AML-193 (cell line): ENCODE measurements at places on chromosomes 3 and 15.

DNA sequence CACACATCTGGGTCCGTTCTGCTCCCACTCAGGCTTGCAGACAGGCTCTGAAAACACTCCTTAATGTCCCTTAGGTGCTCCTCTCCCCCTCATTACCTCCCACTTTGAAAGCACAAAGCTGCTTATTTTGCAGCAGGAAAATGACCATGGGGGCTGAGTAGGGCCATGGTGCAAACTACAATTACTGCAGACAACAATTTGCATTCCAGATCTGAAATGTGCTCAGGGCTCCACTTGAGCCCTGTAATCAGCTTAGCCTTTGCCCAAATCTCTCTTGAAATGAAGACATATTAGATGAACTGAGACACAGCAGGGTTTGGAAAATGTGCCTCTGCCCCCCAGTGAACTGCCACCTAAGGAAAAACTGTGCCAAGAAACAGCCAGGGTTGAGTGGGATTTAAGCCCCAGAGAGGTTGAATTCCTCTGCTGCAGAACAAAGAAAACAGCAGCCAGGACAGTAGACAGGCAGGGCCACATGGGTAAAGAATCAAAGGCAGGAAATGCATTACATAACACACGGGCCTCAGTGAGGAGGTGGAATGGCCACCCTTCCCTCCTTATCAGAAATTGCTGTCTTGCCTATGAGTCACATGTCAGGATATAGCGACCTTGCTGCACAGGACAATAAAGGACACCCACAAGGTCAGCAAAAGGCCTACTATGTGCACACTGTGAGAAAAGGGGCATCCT lies 126.8 kb upstream of the ARHGEF3 start:
- DNase-seq: peak; percentile 67

DNA sequence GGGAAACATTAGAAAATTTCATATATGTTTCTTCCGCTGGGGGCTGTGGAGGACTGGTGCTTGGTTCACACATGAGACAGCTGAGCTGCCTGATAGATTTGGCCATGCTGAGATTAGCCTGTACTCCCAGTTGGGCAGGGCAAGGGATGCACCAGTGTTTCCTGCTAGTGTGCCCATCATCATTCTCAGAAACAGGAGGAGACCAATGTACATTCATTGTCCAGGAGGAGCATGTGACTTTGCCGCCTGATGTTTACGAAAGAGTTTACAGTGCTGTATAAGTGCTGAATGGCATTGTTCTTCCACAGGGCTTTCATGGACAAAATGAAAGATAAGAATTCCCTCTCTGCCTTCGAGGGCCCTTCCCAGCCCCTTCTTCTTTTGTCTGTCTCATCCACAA lies 311.1 kb upstream of the THBS1 start:
- DNase-seq: no peak

- DNase-seq: no peak
Observed at GRCh38 chr15:63203451-63204090, 14.2 kb downstream of the RAB8B start.

DNA sequence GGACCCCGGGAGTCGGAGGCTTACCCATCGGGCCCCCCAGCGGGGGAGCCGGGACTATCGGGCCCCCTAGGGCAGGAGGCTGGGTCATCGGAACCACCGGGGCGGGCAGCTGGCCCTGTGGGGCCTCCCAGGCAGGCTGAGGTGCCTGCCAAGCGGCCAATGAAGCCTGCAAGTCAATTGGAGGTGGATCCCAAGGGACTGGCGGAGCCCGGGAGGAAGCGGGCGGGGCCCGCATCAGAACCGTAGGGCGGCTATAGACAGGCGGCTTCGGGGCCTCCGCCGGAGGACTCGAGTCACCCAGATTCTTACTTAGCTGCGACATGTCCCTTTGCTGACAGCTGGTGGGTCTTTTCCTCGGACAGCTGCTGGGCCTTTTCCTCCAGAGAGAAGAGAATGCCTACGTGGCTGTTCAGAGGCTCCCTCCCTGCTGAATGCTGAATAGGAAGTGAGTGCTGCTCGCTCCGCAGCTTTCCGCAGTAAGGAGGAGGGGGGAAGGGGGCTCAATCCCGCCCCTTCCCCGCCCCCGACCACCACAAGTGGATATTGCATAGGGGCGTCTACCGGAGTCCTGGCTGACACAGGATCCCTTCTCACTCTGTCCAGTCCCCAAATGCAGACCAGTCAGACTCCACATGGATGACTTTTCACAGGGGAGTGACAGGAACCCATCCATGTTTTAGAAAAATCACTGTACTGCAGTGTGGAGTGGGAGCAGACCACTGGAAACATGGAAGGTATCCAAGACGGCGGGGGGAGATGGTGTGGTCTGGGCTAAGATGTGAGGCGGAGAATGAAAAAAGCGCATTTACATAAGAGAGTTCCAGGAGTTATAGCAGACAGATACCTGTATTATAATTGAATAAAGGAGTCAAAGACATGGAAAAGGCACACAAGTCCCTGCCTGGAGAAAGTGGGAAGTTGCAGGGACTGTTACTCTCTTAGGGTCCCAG lies at the start of gene MAGEL2:
MAGEL2 (minus strand) TSS at position 447 of the 950 bp plus-strand sequence; CDS start at position 322, 125 bp downstream.
- no peak for DNase-seq

GRCh38 chr3:39474126-39474515 lies 6.6 kb downstream of the MOBP start:
- no peak for DNase-seq

GRCh38 chr15:45314960-45315359 lies 62.9 kb downstream of the SLC28A2 start:
- DNase-seq: no peak

GRCh38 chr15:49423901-49424550 lies 984 bp downstream of the FGF7 start:
- DNase-seq: no peak

- no peak for DNase-seq
Observed at GRCh38 chr3:95586754-95587153, 1227.6 kb upstream of the EPHA6 start.

DNA sequence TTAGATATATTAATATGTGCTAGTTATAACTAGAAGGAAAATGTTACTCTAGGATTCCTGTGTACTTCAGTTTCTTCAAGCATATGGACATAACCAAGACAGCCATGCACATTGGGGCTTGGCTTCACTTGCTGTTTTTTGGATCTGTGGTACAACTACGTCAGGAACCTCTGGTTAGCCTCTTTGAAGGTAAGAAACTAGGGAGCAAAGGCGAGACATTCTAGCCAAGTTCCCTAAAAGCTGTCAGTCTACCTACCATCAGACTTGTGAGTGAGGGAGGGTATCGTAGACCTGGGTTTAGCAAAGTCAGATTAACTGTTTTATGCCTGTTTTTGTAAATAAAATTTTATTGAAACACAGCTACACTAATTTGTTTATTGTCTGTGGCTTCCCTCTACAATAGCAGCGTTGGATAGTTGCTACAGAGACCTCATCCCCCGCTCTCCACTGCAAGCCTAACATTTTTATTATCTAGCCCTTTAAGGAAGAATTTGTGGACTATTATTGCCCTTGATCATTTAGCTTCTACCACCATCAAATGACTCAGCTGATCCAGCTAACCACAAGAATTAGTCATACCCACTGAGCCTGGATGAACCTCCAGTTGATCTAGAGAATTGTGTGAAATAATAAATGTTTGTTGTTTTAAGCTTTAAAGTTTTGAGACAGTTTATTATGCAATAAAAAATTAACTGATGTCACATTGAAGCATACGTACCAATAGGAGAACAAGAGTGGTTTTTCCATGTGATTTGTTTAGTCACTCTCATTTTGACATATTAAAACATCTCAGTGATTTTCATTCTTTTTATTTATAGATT lies 58.1 kb downstream of the RSRC1 start:
- peak; percentile 96 for DNase-seq

DNA sequence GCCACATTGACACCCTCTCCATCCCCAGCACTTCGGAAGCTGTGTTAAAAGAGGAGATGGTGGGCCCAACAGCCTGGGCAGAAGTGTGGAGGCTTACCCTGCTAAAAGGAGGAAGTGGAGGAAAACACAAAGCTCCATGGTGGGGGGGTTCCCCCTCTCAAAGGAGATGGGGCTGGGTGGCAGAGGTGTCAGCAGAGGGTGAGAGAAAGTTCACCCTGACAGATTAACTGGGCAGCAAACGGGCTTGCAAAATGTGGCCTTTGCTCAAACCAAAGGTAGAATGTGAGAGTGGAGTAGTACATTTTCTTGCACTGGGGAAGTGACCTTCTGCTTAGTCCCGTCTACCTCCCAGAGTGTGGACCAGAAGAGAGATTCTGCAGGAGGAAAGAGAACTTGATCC lies 44.7 kb downstream of the MYO1E start:
- DNase-seq: no peak

DNA sequence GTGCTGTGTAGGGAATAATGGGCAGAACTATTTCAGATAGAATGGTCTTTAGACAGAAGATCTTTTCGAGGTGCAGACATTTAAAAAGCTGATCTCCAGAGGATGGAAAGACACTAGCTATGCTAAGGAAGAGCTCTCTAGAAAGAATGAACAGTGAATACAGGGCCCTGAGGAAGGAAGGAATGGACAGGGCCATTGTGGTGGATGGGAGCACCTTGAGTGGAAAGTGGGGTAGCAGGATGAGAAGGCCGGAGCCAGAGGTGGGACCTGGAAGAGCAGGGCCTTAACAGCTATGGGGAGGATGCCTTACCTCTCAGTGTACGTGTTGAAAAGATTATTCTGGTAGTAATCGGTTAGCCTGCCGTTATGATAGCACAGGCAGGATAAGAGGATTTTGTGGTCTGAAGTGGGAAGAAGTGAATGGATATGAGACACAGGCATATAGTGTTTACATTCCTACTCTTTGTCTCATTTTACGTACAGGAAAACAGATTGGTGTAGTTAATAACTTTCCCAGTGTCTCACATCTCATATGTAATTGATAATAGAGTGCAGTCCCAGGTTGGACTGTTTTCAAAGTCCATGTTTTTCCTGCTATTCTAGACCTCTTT lies 172.4 kb downstream of the KLHL25 start:
- DNase-seq: no peak

GRCh38 chr15:65660927-65661326 lies 39.2 kb downstream of the SLC24A1 start:
- no peak for DNase-seq

DNA sequence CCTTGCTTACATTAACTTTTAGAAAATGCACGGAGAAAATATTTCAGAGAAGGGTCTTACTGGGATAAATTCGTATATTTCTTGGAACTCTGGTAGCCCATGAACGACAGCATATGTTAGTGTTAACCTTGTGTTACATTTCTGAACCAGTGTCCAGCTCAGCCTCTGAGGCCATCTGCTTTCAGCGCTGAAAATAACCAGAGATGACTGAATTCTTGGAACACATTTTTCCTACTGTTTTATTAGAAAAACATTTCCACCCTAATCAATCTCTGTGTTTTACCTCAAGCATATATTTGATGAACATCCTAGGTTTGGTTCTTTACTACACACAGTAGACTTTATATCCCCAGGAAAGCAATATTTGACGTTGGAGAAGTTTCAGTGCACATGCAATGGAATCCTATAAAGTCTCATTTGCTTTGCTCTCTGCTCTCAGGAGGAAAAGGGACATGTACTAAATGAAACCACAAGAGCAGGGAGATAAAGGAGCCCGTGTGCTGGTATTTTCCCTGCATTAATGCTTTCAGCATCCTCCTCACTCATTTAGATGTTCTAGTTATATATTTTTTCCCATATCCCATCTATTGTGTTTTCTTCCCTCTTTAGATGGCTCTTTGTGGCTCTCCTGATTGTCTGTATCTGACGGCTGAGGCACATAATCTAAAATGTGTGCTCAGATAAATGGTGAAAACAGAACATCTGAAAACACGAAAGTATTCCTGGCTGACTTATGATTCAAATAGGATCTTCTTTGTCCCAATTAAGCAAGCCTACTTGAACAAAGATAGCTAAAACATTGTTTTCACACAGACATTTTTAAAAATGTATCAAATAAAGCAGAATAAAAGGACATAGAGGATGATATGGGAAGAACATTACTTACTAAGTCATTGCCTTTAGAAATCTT lies 151.7 kb upstream of the KCNMB2 start:
- DNase-seq: no peak

DNA sequence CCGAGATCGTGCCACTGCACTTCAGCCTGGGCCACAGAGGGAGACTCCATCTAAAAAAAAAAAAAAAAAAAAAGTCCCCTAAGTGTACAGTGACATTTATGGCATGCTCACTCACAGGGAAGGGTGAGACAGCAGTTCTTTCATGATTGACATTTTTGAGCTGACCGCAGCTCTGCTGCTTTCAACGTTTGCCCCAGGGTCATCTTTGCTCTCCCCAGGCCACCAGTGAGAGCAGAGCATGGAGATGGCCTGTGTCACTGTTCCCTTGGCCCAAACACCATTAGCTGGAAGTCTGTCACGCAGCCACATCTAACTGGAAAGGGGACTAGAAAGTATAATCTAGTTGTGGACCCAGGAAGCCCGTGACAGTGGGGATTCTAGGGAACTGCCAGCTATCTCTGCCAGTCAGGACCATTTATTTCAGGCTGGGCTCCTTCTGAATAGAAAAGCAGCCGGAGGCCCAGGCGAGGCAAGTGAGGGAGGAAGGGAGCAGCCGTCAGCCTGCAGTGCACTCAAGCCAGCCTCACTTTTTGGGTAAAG lies 193.4 kb upstream of the HES1 start:
- no peak for DNase-seq

GRCh38 chr15:41150279-41150678 lies 34.2 kb upstream of the INO80 start:
- no peak for DNase-seq

DNA sequence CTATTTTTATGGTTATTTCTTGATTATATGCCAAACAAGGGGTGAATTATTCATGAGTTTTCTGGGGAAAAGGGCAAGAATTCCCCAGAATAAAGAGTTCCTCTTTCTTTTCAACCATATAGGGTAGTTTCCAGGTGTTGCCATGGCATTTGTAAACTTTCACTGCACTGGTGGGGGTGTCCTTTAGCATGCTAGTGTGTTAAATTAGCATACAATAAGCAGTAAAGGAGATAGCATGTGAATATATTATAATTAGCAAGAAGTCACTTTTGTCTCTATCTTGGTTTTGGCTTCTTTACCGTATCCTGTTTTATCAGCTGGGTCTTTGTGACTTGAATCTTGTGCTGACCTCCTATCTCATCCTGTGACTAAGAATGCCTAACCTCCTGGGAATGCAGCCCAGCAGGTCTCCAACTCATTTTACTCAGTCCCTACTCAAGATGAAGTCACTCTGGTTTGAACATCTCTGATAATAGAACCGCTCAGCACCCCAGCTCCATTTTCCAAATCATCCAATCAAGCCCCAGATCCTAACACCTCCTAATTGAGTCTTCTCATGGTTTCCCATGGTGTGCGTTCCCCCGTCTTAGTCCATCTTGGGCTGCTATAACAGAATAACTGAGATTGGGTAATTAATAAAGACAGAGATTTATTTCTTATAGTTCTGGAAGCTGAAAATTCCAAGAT lies 3.4 kb upstream of the SELENOT start:
- DNase-seq: no peak
